T-helper 17 cell (primary cell): ENCODE measurements at places on chromosomes 13 and 19.

GRCh38 chr19:39546599-39546998 is 6.6 kb upstream of the EID2 start:
- DNase-seq, result no peak

DNA sequence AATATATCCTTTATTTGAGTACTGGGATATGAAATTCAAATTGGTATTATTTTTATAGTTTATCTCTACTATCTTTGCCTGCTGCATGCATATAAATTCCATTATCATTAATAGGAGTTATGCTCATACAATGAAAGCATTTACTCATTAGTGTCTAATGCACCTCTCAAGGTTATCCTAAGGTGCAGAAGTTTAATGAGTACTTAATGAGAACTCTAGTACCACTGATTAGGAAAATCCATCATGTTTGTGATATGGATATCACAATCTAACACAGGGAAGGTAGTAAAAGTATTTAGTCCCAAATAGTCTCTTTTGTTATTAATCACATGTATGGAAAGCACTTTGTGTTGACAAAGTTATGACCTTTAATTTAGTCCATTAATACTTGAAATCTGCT is 77.2 kb upstream of the SLC10A2 start:
- DNase-seq, result no peak

DNA sequence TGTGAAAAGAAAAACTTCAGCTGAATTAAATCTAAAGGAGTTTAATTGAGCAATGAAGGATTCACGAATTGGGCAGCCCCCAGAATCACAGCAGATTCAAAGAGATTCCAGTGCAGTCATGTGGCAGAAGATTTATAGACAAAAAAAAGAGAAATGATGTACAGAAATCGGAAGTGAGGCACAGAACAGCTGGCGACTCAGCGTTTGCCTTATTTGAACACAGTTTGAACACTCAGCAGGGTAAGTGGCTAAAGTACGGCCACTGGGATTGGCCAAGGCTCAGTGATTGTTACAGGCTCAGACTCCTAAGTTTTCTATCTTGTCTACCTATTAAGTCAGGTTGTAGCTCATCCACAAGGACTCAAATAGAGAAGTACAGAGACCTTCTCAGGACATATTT is 11.6 kb upstream of the CFAP97D2 start:
- DNase-seq, result no peak

DNA sequence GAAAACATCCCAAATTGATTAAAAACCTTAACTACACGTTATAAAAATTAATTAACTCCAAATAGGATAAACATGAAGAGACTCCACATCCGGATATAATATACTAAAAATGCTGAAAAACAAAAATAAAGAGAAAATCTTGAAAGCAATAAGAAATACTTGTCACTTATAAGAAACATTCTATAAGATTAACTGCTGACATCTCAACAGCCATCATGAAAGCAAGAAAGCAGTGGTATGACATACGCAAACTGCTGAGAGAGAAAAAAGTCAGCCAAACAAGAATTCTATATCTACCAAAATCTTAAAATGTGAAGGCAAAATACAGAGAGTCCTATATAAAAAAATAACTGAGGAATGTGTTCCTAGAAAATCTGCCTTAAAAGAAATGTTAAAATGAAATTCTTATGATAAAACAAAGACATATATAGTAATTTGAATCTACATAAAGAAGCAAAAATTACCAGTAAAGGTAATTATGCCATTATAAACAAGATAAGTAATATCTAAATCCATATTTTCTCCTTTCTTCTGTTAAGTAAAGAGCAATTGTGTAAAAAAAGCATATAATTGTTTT is 1851.1 kb downstream of the PCDH9 start:
- DNase-seq, result no peak

GRCh38 chr19:44192127-44192526 is 20.2 kb upstream of the ZNF227 start:
- DNase-seq, result no peak

GRCh38 chr13:42561752-42562467 is 12.0 kb upstream of the TNFSF11 start:
- no peak for DNase-seq

DNA sequence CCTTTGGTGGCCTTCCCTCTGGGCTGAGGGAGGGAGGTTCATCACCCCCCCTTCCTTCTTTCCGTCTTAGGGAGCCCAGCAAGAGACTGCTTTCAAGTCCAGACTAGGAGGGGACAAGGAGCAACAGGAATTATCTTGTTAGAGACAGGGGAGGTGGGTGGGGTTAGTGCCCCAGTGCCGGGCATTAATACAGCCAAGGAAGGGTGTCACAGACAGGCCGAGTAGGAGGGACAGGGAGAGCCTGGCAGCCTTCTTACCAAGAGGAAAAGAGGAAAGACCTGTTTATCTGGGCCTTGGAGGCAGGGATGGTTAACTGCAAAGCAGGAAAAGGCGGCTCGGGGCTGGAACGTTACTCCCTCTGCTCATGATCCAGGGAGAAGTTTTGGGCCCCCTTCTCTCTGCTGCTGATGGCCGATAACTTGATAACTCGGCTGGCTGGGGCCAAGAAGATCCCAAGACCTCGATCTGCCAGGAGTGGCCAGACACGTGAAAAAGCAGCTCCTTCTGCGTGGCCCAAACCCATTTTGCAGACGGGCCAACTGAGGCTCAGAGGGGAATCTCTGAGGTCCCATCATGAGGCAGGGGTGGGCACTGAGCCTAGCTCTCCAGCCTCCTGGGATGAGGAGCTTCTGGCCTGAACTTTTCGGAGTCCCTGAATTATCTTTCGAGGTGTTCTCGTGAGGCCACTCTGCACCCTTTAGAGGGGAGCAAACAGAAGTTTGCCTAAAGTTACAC is 79.3 kb downstream of the PTPRS start:
- DNase-seq, result no peak
